ENCODE measurements at places on chromosomes 12 and 14.

DNA sequence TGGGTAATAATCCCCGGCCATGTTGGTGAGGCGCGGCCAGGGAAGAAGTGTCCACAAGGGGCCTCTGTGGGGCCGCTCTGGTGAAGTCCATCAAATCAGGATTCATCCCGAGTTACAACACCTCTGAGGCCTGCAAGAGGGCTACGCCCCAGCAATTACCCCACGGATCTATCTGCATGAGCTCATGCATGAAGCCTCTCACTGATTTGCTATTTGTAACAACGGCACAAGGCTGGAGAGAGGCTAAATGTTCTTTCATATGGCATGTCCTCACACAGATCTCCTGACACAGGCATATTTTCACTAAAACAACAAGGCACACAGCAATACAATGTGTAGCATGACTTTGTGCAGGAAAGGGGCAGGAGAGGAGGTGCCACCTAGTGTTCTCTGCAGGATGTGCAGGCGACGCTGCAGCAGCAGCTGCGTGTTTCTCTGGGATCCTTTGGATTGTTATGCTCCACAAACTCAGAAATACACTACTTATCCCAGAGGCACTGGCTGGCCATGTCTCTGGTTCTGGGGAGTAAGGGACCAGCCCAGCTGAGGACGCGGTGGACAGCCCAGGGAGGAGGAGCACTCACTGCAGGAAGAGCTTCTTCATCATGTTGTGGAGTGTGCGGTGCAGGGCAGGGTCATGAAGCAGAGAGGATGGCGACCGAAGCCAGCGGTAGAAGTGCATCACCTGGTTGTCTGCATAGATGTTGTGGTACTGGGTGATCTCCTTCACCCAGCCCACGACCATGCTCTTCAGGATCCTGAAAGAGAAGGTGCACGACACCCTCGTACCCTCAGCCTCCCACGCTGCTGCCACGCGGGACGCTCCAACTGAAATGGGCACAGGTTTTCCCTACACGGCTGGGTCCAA lies 20.2 kb downstream of the P2RX2 start:
- peak; percentile 39 for DNase-seq

DNA sequence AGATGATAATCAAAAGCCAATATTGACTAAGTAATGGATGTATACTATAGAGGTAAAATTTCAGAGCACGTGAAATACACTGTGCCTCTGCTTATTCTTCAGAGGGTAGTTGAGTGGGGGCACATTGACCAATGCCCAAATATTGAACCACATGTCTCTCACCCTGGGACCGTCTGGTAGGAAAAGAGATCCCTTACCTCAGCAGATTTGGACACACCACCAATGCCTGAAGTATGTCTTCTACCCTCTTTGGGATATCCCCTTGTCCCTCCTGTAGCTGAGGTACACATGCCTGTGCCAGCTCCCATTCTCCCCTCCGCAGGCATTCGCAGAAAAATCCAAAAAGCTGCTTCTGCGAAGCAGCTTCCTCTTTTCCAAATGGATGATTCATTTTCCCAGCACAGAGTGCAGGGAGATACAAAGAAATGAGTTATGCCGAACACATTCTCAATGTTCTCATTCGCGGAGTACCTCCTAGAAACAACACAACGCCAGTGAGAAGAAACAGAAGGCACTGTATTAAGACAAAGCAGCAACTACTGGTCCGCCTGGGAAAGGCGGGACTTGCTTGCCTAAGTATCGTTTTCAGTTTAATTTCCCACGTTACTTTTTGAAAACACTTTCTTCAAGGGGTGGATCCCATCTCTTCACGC lies 691 bp downstream of the ZFYVE26 start:
- DNase-seq = peak; percentile 78

DNA sequence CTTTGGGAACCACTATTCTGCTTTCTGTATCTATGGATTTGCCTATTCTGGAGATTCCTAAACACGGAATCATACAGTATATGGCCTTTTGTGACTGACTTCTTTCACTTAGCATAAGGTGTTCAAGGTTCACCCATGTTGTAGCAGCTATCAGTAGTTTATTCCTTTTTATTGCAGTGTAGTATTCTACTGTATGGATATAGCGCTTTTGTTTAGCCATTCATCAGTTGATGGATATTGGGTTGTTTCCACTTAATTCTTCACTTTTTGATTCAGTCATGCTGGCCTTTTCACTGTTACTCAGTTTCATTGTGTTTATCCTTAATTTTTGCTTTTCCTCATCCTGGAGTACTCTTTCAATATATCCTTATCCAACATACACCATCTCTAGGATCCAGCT lies 5.1 kb downstream of the PPP4R4 start:
- no peak for DNase-seq

- DNase-seq = peak; percentile 51
These were observed 60.8 kb upstream of the CCDC196 start for GRCh38 chr14:66425402-66425801.

DNA sequence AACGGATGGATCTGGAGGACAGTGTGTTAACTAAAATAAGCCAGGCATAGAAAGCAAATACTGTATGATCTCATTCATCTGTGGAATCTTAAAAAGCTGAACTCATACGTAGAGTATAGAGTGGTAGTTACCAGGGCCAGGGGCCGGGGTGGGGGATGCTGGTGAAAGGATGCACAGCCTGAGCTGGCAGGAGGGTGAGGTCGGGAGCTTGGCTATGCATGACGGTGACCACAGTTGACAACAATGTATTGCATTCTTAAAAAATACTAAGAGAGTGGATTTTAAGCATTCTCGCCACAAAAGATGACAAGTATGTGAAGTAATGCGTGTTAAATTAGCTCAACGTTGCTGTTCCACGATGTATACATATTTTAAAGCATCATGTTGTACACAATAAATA lies 351.3 kb downstream of the TMEM121 start:
- no peak for DNase-seq

DNA sequence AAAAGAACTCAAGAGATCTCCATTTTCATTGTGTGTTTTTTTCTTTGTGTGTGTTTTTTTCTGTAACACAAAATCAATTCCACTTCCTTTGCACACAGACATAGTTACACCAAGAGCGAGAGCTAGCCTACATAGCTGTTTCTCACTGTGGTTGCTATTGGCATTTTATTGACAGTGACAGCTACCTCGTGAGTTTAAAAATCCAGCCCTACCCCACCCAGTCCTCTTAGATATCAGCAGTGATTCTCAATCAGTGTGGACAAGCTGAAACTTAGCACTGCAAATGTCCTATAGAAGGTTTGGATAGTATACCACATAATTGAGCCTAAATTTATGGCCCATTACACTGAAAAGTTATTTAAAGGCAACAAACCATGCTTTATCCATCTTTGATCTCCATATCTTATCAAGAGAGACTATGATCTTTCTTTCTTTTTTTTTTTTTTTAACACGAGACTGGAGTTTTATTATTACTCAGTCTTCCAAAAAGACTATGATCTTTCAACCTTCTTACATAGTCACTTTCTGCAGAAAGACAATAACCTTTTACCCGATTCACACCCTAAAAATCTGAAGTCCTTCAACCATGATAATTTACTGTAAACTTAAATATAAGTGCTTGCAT lies 46.8 kb downstream of the ATP2B1 start:
- no peak for DNase-seq

GRCh38 chr12:58537278-58537677 lies 383.0 kb downstream of the LRIG3 start:
- no peak for DNase-seq

- no peak for DNase-seq
These were observed 144.6 kb upstream of the CDKN3 start for GRCh38 chr14:54252072-54252730.

DNA sequence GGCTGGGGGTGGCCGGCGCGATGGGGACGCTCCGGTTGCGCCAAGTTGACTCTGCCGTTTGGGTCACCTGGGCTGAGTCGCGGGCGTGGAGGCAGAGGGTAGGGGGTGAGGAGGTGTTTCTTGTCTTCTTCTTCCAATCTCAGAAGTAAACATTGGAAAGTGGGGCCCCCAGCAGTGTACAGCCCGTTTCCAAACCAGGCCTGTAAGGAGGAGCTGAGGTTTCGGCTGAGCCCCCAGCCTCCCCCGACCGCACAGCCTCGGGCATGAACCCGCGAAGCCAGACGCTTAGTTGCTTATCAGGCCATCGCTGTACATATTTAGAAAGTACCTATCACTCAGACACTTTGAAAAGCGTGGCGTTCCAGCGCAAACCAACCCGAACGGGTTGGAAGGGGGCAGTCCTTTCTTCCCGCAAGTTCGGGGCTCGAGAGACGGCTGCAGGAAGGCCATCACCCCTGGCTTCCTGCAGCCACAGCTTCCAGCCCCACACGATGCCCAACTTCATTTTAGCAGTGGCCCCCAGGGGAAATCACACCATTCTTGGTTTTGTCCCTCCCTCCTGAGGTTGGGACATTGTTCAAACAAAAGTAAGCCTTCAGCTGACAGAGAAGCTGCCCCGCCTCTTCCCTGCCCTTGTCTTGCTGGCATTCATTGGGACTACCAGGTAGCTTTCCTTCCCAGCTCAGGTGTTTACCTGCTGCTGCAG lies 164.1 kb downstream of the ZFP36L1 start:
- DNase-seq = no peak

DNA sequence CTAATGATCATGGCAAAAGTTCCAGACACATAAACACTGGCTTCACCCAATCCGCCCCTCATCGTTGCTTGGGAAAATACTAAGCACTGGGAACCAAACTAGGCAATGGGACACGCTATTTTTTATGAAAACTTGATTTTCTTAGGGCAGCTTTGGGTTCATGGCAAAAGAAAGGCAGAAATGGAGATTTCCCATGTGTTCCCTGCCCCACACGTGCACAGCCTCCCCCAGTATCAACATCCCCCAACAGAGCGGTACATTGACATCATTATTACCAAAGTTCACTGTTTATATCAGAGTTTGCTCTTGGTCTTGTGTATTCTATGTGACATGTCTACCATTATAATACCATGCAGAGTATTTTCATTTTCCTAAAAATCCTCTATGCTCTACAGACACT lies 71.0 kb downstream of the DBX2 start:
- no peak for DNase-seq

- peak; percentile 79 for DNase-seq
These were observed 18.9 kb upstream of the SMUG1 start for GRCh38 chr12:54207539-54208294.

DNA sequence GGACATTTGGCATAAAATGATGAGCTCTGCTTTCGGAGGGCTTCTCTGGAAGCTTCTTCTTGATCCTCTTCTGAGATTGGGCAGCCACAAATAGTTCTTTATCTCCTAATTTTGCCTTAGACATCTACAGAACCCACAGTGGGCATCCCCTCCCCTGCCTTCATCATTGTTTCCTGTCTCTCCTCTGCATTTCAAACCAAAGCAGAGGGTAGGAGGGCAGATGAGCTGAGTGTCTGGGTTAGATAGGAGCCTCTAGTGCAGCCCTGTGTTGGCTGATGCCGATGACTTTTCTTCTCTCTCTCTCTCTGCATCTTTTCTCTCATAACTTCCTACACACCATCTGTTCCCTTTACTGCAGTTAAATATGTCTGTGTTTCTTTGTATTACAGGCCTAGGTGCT lies 8.5 kb upstream of the IL26 start:
- no peak for DNase-seq

DNA sequence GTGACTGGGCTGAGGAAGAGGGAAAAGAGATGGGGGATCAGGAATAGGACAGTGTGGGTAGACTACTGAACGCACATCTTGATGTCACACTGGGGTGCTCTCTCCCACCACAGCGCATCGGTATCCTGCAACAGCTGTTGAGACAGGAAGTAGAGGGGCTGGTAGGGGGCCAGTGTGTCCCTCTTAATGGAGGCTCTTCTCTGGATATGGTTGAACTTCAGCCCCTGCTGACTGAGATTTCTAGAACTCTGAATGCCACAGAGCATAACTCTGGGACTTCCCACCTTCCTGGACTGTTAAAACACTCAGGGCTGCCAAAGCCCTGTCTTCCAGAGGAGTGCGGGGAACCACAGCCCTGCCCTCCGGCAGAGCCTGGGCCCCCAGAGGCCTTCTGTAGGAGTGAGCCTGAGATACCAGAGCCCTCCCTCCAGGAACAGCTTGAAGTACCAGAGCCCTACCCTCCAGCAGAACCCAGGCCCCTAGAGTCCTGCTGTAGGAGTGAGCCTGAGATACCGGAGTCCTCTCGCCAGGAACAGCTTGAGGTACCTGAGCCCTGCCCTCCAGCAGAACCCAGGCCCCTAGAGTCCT lies 6.9 kb downstream of the C1QL4 start:
- no peak for DNase-seq

- DNase-seq = no peak
These were observed 169.7 kb upstream of the ATP2B1 start for GRCh38 chr12:89878327-89878726.

GRCh38 chr12:121751034-121751433 lies 38.5 kb downstream of the TMEM120B start:
- DNase-seq = no peak

GRCh38 chr14:65333943-65334687 lies 78.4 kb upstream of the FUT8 start:
- no peak for DNase-seq

DNA sequence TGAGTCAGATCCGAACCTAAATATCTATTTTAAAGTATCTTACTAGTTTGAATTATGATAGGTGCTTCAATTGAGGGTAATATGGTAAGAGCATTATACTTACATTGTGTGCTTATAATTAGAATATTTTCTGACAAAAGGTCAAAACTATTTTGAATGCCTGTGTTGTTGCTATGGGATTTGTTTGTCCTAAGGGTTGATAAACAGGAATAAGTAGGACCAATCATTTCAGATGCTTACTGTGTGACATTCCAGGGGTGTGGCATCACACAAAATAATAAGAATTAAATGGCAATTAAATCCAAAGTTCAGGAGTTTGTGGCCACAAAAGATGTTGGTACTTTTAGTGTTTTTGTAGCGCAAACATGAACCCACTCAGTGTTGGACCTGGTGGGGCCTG lies 256.2 kb upstream of the DDHD1 start:
- no peak for DNase-seq

Measured in cerebellar cortex (tissue), 1 donor.